ENCODE measurements at places on chromosomes 12 and 14. TPM values are rescaled to one million over a fixed set of nuclear protein-coding genes. Genes with fewer than 3 reads are reported as not detected.

The GPX2 gene
- not detected for total RNA-seq

The TUNAR gene
- total RNA-seq, result not detected

The TAS2R31 gene
- 0.68 TPM for total RNA-seq

The ACRBP gene
- 0.60 TPM for total RNA-seq

The SYT10 gene
- total RNA-seq, result 0.06 TPM

The WIF1 gene
- not detected for total RNA-seq

The KRT2 gene
- total RNA-seq, result not detected

The HOXC12 gene
- total RNA-seq, result not detected

The DTX1 gene
- 9.8 TPM for total RNA-seq

The XRCC3 gene
- 3.8 TPM for total RNA-seq

The GUCY2C gene
- not detected for total RNA-seq

The TAS2R9 gene
- total RNA-seq, result not detected

Data from left cardiac atrium (tissue), 4 donors.